RCC 7860 (cell line): ENCODE measurements at places on chromosomes 7 and 10.

DNA sequence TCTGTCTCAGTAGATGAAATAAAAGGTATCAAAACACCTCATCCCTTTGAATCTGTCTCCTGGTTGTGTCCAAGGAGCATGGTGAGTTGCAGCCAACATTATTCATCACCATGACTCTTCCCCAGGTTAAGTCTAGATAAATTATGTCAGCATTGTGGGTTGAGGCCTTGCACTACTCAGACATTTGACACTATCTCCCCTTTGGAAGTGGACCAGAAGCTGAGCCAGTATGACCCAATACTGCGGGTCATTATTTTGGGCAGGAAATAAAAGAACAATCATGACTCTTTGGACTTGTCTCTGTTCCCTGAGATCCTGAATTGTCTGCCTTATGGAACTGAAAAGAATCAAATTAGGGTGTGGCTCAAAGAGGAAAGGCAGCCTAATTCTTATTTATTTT is 168.2 kb upstream of the FAM171A1 start:
- no peak for DNase-seq

DNA sequence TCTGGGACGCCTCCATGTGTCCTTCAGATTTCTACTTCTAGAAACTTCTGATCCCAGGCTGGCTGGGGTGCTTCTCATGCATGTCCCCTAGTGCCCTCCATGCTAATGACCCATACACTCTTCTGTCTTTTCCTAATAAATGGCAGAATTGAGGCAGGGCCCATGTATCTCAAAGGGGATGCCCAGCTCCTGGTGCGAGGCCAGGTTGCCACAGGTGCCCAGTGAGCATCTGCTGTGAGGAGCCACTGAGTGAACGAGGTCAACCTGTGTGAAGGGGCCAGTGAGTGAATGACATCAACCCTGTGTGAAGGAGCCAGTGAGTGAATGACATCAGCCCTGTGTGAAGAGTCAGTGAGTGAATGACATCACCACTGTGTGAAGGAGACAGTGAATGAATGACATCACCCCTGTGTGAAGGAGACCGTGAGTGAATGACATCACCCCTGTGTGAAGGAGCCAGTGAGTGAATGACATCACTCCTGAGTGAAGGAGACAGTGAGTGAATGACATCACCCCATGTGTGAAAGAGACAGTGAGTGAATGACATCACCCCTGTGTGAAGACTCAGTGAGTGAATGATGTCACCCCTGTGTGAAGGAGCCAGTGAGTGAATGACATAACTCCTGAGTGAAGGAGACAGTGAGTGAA is 478.9 kb downstream of the PTPRN2 start:
- no peak for DNase-seq

- no peak for DNase-seq
Measured at GRCh38 chr10:58796242-58796641, 283.6 kb downstream of the BICC1 start.

DNA sequence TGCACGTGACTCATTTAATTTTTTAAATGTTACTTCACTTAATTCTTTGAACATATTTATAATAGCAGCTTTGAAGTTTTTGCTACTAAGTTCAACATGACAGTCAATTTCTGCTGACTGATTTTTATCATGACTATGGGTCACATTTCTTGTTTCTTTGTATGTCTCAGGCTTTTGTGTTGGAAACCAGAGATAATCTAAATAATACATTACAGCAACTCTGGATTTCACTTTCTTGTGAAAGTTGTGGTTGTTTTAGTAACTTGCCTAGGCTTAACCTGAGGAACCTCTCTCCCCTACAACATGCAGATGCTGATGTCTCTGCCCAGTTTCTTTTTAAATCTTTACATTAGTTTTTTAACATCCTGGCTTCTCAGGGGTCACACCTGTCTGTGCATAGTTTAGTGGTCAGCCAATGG is 180.8 kb downstream of the CCDC71L start:
- no peak for DNase-seq

DNA sequence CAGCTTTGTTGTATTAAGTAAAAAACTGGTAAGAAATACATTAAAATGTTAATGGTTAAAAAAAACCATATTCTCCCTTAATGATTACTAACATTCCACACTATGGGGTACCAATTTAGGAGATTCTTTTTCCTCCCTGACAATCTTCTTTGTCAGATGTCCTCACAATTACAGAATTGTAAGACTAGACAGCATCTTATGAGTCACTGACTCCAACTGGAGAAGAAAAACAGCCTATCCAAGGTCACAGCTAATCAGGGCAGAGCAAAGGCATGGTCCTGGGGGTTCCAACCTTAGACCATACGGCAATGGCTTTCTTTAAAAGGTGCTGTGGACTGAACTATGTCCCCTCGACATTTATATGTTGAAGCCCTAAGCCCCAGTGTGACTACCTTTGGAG is 127.6 kb downstream of the DLG5 start:
- no peak for DNase-seq

GRCh38 chr10:95457319-95457886 is 103.8 kb downstream of the SORBS1 start:
- DNase-seq = no peak

- no peak for DNase-seq
Measured at GRCh38 chr10:69497611-69498390, 46.5 kb downstream of the TSPAN15 start.

DNA sequence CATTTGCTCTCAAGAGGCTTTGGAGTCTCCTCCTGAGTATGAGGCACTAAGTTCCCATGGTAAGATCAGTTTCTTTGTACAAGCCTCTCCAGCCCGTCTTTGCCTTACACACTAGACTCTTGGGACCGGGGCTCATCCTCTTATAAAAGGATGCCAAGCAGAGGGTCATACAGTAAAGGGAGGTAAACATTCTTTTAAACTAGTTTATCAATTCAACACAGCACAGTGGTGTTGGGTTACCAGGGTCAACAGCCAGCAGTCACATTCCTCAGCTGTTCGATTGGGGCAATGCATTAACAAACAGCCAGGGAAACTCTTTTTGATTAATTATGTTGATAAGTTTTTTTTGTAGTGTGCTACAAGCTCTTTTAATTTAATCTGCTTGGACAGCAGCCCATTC is 37.8 kb downstream of the HHEX start:
- DNase-seq = no peak

- DNase-seq = no peak
Measured at GRCh38 chr10:122662231-122662630, 37.4 kb downstream of the C10orf120 start.

- no peak for DNase-seq
Measured at GRCh38 chr10:1667392-1667791, 69.9 kb downstream of the ADARB2 start.

DNA sequence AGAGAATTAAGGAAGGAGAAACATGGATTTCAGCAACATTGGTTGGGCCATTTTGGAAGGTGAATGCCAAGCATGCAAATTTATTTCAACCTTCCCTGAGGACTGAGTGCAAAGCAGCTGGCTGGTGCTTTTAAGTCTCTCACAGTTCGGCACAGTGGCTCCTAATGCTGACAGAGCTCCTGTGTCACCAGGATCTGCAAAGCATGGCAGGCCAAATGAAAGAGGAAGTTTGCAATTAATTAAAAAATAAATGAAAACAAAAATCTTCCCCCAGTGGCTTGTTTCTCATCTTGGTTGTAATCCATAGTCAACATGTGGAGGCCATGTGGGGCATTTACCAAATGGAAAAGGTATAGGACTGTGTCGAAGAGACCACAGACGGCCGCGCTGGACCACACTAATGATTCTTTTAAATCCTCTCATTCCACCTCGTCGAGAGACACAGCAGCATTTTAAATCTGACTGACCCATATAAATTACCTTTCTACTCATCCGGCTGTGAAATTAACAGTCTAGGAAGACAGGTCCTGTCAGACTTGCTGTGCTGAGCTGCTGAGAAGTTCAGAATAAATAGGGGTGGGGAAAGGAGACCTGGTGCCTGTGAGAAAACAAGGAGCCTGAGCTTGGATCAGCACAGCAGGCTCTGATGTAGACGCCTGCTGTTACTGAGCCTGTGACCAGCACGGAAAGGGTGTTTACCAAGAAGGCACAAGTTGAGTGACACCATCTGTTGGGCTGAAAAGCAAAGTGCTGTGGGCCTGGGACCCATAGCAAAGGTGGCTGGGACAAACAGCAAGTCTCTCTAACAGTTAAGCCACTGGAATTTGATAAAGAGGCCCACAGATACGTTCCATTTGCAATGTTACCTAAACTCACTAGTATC is 136.0 kb upstream of the COL1A2 start:
- DNase-seq = no peak

- peak; percentile 32 for DNase-seq
Measured at GRCh38 chr10:67697724-67698131, 1.7 kb upstream of the CTNNA3 start.

- DNase-seq = no peak
Measured at GRCh38 chr10:60735244-60735643, 43.0 kb upstream of the CDK1 start.

DNA sequence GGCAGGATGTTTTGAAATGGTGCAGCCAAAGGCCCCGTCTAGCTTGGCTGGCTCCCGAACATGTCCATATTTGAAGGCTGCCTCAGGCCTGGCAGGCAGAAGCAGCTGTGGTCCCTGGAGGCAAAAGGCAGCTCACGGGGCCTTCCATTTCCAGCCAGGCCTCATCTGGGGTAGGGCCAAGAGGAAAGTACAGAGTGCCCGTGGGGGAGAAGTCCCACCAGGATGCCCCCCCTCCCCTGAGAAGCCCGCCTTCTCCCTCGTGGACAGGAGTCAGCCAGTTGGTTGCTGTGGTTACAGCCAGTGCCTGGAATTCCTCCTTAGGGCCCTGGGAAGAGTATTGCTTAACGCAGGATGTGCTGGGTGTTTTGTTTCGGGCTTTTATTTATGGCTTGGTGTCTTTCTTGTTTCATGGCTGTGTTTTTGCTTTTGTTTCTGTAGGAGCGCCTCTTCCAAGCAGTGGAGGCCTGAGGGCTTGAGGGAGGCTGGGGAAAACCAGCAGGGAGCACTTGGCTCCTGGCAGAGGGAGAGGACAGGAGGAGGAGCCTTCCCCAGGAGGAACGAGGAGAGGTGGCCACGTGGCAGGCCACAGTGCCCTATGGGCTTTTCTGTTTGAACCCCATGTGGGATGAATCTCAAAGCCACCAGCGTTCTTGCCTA is 45.4 kb downstream of the CHST3 start:
- no peak for DNase-seq

- DNase-seq = no peak
Measured at GRCh38 chr7:68476966-68477365, 1121.3 kb upstream of the AUTS2 start.

DNA sequence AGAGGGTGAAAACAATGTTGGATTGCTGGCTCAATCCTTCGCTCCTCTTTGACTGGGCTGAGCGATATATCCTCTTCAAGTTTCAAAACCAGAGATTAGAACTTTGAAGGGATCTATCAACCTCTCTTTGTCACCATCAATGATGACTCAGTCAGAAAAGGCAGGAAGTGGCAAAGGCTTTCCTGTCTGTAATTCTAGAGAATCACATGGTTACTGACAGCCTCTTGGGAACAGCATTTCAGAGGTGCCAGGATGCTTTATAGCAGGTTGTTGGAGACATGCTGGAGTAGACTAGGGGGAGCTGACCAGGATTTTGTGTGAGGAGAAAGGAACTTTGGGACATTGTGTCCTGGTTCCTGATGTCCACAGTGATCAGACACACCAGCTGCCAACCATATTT is 81.3 kb downstream of the PRKCQ start:
- DNase-seq = peak; percentile 41

DNA sequence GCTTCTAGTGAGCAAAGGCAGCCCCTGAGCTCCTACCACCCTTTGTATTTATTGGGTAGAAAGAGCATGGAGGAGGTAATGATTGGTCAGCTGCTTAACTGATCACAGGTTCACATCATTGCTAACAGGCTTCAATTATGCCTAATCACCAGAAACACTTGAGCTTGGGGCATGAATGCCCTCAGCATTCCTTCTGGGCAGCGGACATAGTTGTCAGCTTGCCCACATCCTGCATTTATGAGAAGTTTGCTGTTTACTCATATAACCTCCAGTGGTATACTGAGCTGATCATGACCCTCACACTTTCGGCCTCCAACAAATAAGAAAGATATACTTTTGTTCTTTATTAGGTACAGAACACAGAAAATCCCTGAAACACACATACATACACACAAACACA is 140.3 kb upstream of the ODAD2 start:
- DNase-seq = peak; percentile 71

- no peak for DNase-seq
Measured at GRCh38 chr10:58041901-58042300, 225.8 kb downstream of the IPMK start.

GRCh38 chr7:98911916-98912315 is 33.6 kb downstream of the TRRAP start:
- no peak for DNase-seq

- peak; percentile 41 for DNase-seq
Measured at GRCh38 chr7:76054123-76055120, 6.5 kb downstream of the MDH2 start.

GRCh38 chr7:53015463-53015862 is 20.0 kb upstream of the POM121L12 start:
- no peak for DNase-seq

DNA sequence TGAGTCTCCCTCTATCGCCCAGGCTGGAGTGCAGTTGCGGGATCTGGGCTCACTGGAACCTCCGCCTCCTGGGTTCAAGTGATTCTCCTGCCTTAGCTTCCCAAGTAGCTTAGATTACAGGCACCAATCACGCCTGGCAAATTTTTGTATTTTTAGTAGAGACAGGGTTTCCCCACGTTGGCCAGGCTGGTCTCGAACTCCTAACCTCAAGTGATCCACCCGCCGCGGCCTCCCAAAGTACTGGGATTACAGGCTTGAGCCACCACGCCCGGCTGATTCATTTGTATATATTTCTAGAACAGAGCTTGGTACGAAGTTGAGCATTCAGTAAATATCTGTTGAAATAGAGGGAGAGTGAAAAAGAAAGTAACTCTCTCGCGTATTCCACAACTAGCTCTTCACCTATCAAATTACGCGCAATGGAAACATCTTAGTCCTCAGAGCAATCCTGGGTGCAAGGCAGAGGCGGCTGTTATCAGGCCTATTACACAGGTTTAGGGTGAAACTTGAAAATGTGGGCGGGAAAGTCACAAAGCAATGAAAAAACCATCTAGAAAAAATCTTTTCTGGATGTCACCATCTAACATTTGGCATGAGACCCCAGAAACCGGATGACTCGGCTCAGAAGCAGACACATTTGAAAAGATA is 707 bp upstream of the GHITM start:
- DNase-seq = no peak

DNA sequence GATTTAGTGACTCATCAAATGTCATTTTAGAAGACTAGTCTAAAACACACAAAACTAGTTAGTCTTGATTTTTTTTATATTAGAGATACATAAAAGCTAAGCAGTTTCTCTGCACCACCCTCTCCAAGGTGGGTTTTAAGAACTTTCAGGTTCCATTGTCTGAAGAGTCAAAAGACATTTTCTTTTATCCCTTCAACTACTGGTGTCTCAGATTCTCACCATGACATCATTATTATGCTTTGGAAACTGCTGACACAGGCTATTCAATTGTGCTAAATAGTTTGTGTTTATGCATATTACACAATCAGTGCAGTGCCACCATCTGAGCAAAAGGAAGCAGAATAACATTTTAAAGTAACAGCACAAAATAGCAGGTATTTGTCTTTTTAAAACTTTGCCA is 52.2 kb downstream of the IGF2BP3 start:
- no peak for DNase-seq
